CD4-positive, alpha-beta T cell (primary cell): ENCODE measurements at places on chromosomes 7 and 10.

GRCh38 chr7:121755818-121756552, 117.0 kb upstream of the PTPRZ1 start:
- H3K4me1 ChIP-seq, result no peaks in the 10 kb centered on the region
- DNase-seq, result no peak
- H3K27me3 ChIP-seq, result no peaks in the 10 kb centered on the region
- no peak overlapping the region for H3K27ac ChIP-seq
- H3K4me3 ChIP-seq, result no peak overlapping the region

DNA sequence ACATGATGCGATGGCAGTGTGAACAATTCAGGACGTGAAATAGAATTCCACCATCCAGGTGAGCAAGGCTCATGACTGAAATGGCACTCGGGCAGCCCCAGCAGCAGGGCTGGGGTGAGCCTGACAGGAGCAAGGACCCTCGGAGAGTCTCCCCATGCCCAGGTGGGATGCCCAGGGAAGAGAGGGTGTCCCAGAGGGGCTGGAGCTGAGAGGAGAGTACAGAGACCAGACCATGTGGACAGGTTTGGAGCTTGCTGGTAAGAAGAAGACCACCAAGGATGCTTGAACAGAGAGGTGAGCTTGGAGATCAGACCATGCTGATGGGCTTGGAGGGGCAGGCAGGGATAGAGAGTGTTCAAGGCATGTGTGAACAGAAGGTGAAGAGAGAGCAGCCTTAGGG, 83.3 kb downstream of the RAMP3 start:
- H3K4me3 ChIP-seq, result no peak overlapping the region
- no peak overlapping the region for H3K27ac ChIP-seq

DNA sequence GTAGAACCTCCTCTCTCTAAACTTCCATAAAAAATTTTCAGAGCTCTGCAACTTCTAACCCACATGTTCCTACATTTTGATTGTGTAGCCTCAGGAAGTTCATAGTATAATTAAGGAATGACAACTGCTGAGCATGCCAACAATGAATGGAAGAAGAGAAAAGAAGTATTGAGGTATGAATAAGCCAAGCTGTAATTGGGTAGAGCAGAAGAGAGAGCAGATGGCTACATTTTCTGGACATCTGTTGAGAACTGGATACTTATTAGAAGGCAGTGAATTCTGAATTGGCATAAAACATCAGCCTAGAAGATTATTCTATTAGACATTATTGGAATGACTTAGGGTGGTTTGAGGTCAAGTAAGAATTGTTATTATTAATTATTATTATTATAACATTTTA, 728.3 kb upstream of the PHF14 start:
- no peaks in the 10 kb centered on the region for H3K4me1 ChIP-seq
- H3K27me3 ChIP-seq, result no peaks in the 10 kb centered on the region
- no peaks in the 10 kb centered on the region for H3K36me3 ChIP-seq

GRCh38 chr7:137934176-137934826, 67.6 kb downstream of the CREB3L2 start:
- H3K36me3 ChIP-seq, result no peaks in the 10 kb centered on the region
- H3K4me1 ChIP-seq, result peaks cover 43% of the 10 kb centered on the region
- H3K27ac ChIP-seq, result peak overlapping the region; percentile 61
- no peaks in the 10 kb centered on the region for H3K27me3 ChIP-seq
- H3K4me3 ChIP-seq, result peak overlapping the region; percentile 50

DNA sequence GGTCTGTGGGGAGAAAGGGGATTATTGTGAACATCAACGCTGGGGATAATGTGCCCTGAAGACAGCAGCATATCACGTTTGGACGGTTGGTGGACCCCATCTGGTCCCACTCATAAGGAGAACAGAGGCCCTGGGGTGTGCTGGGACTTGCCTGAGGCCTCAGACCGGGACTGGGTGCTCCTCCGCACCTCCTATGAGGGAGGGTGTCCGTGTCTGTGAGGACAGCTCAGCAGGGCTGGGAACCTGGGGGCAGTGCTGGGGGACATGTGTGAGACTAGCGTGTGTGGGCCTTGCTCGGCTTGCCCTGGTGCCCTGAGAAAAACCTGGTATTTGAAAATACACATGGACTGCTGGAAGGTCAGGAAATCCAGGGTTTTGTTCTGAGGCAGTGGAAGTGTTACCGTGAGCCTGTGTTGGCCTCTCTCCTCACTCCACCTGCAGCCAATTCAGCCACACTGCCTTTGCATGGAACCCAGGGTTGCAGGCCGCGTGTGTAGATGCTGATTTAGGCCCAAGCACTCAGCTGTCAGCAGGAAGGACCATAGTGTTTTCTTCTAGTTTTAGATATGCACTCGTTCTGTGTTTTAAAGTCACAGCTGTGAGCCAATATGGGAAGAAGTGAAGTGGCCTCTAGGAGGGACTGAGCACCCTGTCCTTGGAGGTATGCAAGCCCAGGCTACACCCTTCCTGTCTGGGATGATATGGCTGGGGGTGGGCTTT, 13.4 kb upstream of the SH2D4B start:
- peaks cover 57% of the 10 kb centered on the region for H3K4me1 ChIP-seq
- no peaks in the 10 kb centered on the region for H3K27me3 ChIP-seq
- no peak overlapping the region for H3K4me3 ChIP-seq
- peaks cover 30% of the 10 kb centered on the region for H3K36me3 ChIP-seq
- H3K27ac ChIP-seq, result no peak overlapping the region

GRCh38 chr7:12397671-12398070, 6.0 kb downstream of the VWDE start:
- no peaks in the 10 kb centered on the region for H3K4me1 ChIP-seq
- no peak overlapping the region for H3K27ac ChIP-seq
- no peak for DNase-seq
- H3K36me3 ChIP-seq, result no peaks in the 10 kb centered on the region
